EL (cell line): ENCODE measurements at places on chromosomes 12 and 14.

DNA sequence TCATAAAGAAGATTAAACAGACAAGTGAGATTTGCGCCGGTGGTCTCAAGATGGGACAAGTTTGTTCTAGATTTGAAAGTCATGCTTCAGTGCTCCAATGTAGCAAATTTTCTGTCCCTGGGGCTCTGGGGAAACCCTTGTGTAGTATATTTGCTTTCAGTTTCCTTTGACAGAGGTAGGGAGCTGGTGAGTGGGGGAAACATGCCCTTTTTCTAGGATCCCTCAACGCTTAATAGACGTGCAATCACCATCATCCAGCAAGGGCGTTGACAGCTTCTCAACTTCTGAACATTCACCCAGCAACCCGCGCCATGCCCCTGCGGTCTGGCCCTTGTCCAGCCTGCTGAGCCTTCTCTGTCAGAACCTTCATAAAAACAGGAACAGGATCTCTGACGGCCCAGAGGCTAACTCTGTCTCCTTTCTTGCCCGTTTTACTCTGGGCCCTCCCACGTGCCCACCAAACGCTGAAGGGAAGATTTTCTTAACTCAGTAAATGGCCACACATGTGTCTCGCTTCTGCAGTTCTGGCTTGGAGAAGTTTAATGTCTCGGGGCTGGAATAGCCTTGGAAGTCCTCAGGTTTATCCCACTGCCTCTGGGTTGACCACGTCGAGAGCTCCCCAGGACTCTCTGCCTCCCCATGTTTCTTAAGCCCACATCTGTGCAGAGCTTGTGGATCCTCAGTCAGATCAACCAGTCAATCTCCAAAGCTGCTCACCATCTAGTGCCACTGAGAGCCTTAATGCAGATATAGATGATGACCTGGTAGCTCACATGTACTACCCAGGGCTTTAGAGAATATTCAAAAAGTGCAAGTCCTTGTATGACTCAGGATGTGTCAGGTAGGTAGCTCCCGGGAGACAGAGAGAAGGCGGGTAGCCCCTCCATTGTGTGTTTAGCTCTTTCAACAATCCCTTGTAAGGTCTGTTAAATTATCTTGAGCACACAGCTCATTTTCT, 58.1 kb upstream of the CCND2 start:
- no peak for DNase-seq

GRCh38 chr12:108241986-108242703, 97.0 kb downstream of the CMKLR1 start:
- no peak for DNase-seq

GRCh38 chr14:45332360-45332988, 79.5 kb upstream of the MIS18BP1 start:
- no peak for DNase-seq

DNA sequence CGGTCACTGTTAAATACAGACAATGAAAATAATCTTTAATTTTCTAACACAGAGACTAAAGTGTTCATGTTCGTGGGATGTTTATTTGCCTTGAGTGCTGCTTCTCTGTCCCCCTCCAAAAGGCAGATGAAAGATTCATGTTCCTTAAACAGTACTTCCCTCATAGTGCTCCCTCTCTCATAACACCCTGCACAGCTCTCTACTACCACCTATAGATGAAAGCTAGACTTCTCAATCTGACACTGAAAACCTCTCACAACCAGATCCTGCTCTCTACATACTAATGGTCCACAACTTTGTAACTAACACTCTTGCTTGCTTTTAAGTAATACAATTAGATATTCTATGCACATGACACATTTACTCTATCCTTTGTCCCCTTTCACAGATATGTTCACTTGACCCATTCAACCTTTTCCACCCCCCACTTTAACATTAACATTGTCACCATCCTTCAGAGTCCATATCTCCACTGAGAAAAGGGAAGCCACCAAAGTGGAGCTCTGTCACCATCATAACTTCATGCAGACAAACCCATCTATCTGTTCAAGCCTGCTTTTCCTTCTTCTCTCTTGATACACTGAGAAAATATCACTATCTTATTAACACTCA, 266.4 kb upstream of the USP15 start:
- DNase-seq, result peak; percentile 4

- no peak for DNase-seq
Measured at GRCh38 chr14:47778631-47779030, 103.2 kb upstream of the MDGA2 start.
